ENCODE measurements at places on chromosomes 16 and 17.

DNA sequence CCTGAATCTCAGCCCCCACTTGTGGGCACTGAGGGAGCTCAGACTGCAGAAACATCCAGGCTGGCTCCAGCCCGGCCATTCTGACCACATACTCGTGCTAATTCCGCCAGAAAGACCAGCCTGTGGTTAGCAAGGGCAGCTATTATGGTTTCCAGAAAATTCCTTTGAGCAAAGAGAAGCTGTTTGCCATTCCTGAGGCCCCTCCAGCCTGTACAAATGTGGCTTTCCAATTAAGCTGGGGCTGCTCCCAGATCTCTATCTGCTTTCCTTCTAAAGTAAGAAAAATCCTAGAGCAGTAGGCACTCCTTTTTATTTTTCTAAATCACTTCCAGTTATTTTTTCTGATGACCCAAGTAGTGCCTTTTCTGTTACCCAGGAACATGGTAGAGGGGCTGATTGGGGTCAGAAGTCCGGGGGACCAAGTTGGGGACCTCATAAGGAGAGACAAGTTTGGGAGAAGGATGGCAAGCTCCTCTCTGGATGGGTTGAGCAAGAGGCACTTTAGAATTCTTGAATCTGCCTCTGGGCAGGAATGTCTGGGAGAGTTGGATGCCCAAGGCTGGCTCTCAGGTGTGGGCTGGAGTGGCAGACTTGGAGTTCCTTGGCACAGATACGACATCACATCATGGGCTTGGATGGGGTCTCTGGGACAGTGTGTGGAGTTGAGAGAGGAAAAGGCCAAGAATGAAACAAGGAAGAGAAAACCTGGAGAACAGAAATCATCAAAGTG, 83.3 kb upstream of the TNRC6C start:
- no peak for DNase-seq

DNA sequence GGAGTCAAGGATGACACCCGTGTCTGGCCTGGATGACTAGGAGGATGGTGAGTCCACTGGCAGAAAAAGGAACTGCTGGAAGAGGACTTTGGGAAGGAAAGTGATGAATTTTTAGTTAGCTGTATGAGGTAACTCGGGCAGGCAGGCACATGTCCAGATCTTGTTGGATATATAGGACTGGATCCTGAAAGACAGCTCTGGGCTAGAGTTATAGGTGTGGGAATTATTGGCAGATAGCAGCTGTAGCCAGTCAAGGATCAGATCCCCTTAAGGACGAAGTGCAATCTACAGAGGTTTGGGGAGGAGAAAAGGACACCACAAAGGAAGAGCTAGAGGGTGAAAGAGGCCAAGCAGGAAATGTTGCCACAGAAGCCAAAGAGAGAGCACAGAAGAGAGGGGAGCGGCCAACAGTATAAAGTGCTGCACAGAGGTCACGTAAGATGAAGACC, 10.1 kb downstream of the CYB5D1 start:
- DNase-seq: no peak

DNA sequence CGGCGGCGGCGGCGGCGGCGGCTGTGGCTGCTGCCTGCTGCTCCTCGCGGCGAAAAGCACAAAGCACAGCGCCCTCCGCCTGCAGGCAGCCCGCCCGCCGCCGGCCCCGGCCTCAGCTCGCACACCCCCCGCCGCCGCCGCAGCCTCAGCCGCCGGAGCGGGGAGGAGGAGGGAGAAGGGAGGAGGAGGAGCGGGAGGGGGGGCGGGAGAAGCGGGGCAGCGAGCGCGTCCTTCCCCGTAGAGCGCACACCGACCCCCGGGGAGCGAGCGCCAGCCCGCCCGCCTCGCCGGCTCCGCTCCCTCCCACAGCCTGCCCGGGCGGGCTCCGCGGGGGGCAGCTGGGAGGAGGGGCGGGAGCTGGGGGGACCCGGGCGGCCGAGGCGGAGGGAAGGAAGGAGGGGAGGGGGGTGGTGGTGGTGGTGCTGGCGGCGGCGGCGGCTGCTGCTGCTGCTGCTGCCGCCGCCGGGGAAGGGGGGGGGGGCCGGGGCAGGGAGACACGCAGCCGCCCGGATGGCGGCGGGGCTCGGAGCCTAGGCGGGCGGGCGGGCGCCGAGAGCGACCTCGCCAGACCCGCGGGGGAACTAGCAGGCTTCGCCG, at the start of gene UBTF:
TSS of gene UBTF (minus strand) at position 60 of the 597 bp plus-strand sequence. CDS start 1,446 bp downstream, outside the sequence.
- DNase-seq: peak; percentile 59

DNA sequence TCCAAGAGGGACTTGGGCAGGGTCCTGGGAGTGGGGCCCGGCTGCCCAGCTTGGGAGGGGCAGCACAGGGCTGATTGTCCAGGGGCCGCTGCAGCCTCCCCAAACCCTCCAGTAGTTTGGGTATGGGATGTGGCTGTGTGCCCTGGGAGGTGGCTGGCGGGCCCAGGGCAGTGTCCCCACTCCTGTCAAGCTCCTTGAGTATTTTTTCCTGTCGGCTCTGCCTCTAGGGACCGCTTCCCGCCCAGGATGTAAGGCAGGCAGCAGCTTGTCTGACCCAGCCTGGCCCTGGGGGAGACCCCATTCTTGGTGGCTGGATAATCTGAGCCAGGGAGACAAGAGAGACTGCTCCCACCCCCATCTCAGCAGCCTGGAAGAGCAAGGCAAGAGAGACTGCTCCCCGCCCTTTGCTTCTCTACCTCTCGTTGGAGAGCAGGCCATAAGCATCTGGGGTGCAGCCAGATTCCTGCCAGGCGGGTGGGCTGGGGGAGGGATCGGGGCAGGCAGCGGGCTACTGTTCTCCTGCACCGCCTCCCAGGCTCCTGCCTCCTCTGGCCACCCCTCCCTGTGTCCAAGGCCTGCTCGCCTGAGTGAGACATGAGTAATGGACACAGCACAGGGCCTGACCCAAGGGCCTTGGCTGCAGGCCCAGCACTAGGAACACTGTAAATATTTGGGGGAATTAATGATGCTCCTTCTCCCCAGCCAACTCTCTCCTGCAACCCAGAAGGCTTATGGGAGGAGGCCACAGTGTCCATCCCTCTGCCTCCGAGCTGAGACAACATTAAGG, 18.4 kb upstream of the ITGA3 start:
- DNase-seq: no peak

DNA sequence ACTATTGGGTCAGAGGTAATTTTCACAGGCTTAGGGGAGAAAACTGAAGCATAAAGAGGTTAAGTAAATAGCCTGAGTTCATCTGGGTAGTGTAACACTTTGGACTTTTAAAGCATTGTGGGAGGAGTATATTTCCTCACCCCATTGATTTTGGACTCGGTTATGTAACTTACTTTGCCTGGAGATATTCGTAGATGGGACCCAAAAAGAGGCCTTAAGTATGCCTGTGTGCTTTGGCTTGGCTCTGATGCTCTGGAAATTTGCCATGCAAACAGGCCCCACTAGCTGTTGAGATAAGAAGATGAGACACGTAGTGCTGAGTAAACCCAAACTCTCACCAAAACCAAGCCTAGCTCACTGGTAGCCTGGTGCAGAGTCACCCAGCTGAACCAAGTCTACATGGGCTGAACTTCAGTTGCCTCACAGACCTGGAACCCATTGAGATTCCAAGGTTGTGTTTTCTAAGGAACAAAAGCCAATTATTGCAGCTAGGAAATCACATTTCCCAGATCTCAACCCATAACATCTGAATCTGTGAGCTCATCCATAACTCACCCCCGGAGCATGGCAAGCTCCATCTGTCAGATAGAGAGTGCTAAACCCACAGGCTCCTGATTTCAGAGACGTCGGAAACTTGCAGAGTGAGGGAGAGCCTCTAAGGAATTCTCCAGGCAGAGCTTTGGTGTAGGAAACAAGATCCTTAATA, 536.0 kb upstream of the C16orf82 start:
- DNase-seq: no peak

DNA sequence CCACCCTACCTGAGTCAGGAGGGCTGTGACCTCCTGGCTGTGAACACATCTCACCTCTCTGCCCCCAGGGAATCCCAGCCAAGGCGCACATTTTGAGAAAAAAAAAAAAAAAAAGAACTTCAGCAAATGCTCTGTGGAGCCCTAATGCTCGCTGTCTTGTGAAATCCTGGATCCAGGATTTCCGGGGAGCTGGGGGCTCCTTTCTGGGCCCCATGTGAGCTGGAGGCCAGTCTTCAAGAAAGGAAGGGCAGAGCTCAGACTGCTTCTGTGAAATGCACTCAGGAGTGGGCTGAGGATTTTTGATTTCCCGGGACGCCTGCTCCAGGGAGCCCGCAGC, 36.0 kb upstream of the EMP2 start:
- no peak for DNase-seq

- no peak for DNase-seq
Measured at GRCh38 chr16:54873071-54873470, 57.6 kb upstream of the IRX5 start.

GRCh38 chr16:84334058-84334457, 34.3 kb upstream of the ATP2C2 start:
- DNase-seq: no peak

DNA sequence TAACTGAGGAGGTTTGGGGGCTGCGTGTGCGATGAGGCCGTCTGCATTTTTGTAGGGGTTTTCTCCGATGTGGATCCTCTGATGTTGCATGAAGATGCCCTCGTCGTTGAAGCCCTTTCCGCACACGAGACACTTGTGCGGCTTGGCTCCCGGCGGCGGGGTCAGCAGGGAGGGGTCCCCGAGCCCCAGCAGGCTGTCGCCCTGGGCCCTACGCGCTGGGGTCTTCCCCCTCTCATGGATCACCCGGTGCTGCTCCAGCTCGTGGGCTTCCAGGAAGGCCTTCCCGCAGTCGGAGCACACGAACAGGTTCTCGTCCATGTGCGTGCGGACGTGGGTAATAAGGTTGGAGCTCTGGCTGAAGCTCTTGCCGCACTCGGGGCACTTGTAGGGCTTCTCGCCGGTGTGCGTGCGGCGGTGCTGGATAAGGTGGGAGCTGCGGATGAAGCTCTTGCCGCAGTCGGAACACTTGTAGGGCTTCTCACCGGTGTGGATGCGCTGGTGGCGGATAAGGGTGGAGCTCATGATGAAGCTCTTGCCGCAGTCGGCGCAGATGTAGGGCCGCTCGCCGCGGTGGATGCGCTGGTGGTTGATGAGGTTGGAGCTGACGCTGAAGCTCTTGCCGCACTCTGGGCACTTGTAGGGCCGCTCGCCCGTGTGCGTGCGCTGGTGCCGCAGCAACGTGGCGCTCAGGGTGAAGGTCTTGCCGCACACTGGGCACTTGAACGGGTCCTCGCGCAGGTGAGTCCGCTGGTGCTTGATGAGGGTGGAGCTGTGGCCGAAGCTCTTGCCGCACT, 4.3 kb downstream of the ZNF629 start:
- no peak for DNase-seq

DNA sequence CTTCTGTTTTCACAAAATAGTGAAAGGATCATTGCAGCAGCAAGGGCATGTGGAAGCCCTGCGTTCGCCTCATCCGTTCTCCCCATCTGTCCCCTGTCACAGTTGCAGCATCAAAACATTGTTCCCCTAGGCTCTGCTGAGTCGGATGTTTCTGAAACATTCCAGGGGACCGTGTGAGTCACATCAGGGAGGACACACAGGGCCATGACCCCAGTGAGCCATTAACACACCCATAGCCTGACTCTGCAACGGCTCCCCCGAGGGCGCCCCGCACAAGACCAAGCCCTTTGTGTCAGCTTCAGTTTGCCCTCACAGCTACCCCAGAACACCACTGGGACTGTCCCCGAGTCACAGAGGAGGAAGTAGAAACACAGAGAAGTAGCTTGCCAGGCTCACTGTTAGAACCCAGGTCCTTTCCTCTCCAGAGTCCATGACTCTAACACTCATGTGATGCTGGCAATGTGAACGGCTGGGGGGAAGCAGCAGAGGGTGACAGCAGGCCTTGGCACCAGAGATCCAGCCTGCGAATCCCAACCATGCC, 63.3 kb upstream of the HSBP1 start:
- no peak for DNase-seq

DNA sequence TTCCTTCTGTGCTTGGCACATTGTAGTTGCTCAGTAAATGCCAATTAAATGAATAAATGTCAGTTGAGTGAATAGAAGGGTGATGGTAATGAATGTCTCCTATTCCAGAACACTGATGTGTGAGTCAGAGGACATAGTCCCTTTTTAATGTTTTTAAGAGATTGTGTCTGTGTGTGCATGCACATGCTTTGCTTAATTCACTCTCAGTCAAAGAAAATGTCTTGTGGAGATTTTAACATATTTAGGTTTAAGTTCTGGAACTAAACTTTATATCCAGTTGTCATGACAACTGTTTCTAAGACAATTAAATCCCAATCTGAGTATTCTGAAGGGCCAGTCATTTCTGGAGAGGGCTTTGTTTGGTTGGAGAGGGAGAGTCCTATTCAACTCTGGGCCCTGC, 255.3 kb upstream of the CDH11 start:
- no peak for DNase-seq

GRCh38 chr17:74419928-74420411, 11.9 kb upstream of the GPRC5C start:
- no peak for DNase-seq

DNA sequence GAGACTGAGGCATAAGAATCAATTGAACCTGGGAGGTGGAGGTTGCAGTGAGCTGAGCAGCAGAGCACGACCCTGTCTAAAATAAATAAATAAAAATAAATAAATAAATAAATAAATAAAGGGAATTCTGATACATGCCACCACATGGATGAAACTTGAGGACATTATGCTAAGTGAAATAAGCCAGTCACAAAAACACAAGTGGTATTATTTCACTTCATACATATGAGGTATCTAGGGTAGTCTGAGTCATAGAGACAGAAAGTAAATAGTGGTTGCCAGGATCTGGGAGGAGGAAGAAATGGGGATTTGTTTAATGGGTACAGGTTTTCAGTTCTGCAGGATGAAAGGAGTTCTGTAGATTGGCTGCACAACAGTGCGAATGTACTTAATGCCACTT, 16.3 kb downstream of the PIPOX start:
- no peak for DNase-seq

DNA sequence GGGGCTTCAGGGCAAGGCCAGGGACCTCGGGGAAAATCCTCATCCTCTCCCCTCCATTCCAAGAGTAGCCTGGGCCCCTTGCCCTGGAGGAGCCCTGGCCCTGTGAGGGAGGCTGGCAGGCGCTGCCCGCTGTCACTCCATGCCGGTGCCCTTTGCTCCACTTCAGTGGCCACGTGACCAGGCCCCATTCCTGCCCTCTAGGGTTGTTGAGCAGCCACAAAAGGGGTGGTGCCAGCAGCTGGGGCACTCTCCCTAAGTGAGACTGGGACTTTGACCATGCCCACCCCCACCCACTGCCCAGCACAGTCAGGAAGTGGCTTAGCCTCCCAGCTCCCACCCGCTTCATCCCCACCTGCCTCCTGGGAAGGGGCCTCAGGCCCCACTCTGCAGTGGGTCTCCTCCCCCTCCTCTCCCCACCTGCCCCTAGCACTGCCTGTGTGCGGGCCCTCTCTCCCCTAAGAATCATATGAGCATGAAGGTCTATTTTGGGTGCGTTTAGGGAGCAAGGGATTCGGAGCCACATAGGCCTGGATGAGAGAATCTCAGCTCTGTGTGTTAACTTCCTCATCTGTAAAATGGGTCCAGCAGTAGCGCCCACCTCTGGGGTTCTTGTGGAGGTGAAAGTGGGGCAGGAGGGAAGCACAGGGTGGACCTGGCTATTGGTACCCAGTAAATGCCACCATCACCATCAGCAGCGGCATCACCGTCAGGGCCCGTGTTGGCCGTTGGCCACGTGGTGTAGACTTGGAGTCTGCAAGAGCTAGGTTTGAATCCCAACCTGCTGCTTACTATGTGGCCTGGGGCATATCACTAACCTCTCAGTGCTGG, 7.2 kb downstream of the PDK2 start:
- DNase-seq: no peak

Data from muscle of arm (tissue), 14 donors.